ENCODE measurements at places on chromosomes 7 and 10.

DNA sequence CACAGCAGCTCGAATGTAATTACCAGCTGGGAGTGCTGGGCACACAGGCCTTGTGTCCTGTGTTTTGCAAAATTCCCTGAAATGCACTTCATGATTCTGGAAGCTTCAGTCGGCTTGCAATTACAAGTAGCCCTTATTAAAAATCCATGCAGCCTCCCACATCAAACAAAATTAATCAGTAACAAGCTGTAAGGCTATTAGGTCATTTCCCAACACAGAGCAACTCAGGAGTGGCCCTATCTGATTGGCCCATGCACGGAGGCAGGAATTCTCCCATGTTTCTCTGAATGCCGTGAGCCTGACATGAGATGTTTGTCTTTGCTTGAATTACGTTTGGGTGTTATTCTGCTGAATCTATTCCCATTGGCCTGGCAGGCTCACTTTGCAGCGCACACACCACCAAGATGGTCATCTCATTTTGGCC is 36.9 kb downstream of the FOXL3 start:
- no peak for DNase-seq

DNA sequence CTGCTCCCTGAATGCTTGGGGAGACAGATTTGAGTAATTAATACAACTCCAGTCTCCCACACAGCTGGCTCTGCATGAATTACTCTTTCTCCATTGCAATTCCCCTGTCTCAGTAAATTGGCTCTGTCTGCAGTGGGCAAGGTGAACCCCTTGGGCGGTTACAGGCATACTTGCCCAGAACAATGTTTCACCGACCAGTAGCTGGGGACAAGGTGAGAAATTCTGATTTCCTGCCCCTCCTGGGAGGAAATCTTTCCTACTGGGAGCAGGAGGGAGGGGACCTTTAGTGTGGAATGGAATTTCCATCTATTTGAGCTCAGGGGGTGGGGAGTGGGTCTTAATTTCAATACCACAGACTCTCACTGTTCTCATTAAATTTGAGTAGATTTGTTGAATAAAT is 42.2 kb upstream of the FZD9 start:
- DNase-seq: no peak

DNA sequence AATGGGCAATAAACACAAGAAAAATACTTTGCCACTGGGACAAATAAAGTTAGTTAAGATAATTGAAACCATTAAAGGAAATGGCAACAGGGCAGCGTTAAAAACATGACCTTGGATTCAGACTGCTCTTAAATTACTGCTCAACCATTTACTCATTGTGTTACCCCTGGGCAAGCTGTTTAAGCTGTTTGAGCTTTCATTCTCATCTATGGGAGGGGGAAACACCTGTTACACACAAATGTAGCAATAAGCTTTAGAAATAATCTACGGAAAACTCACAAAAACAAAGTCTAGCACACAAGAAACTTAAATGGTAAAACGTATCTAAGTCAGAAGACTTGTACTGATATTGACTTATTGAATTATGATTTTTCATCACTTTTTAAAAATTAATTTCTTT is 137.1 kb downstream of the KMT2E start:
- no peak for DNase-seq

DNA sequence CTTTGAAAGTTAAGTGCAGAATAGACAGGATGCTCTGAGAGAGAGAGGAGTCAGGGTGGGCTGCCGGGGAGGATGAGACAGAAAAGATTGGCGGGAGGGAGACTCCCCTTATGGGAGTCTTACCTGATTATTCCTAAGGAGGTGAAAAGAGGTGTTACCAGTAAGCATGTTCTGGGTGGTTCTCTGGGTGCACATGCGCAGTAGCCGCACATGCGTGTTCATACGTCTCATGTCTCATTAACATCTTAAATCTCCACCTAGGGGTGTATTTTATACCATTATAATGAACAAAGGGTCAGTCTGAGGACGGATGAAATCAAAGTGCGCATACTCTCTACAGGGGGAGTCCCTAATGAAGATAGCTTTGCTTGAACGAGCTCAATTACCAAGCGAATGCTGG is 592.9 kb upstream of the C7orf33 start:
- no peak for DNase-seq

DNA sequence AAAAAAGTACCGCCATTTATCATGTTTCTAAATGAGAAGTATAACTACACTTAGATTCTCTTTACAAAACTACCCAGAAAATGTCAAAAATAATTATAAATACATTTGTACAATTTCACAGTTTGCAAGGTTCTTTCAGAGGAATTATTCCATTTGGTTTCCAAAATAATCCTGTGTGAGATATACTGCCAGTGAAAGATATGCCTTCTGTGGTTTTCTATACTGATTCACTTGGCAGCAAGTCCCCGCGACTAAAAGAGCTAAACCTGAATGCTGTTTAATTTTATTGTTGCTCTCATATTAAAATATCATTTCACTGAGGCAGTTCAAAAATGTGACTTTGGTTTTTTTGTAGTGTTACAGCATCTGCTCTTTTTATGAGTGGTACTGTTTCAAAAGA is 364.9 kb upstream of the PLXDC2 start:
- DNase-seq: no peak

DNA sequence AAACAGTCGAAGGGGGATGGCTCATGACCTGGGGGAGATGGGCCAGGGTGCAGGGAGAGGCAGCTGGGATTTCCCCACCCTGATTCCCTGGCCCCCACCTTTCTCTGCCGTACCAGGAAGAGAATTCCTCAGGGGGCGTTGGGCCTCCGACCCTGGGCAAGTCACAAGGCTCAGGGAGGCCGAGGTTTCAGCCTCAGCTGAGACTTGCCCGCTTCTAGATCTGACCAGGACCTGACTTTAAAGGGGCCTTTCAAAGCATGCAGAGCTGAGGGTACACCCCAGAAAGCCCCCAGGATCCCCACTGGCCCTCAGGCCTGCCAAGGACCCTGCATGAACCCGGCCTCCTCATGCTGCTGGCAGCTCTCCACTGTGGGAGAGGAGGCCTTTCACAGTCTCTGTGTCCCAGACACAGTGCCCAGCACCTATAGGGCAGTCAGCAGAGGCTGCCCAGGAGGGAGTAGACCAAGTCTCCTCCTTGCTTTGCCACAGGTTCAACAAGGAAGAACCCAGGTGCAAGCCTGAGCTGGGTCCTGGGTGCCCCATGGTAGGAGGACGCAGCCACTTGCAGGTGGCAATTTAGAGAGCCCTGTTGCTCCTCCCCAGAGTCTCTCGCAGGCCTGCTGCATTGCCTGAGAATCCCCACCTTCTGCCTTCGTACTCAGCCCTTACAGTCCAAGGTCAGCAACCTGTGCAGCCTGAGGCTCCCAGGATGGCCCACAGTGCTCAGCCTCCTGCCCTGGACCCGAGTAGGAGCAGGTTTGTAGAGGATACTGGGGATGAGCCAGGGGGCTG is 89.3 kb downstream of the CHST15 start:
- no peak for DNase-seq

DNA sequence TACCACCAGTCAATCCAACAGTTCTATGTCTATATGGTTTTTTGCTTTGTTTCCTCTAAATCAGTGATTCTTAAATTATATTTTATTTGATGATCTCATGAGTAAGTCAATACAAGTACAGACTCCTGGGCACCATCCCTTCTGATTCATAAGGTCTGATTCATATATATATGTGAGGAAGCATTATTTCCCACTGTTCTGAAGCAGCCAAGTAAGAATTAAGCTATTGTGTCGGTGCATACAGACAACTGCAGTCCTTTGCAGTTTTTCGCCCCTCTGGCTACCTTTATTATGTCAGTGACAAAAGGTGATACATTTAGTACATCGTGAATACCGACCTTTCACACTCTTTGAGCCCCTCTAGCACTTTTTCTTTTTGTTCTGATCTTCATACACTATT is 1079.6 kb upstream of the C7orf33 start:
- no peak for DNase-seq

DNA sequence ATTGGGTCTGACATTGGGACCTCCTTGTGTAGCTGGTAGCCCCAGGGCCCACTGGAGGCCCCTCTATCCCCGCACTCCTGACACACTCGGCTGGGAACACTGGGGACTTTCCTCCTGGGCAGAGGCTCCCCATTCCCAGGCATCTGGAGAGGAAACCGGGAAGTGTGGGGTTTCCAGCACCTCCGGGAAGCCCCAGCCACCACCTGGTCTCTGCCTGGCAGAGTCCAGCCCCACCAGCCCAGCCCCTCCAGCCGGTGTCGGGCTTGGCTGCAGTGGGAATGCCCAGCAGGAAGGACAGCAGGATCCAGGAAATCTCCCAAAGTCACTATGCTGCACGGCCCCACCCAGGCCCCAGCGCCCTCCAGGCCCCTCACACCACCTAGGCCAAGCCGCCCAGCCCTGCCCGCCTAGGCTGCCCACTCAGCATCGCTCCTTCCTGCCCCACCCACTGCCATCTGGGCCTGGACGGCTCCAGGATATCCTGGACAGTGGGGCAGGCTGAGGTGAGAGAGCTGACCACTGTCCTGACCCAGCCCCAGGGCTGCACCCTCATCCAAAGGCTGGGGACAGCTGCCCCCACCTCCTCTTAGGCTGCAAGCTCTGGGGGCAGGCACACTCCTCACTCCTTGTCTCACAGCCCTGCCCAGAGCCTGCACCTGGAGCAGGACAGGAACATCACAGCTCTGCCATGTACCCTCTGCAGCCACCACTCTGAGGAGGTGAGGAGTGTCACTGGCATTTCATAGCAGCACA is 11.8 kb downstream of the RASGEF1A start:
- DNase-seq: no peak

All from T-cell (primary cell).